ENCODE measurements at places on chromosomes 1 and 21. TPM values are rescaled to one million over a fixed set of nuclear protein-coding genes. Genes with fewer than 3 reads are reported as not detected.
A peak's percentile ranks its signal among the peaks of the same experiment; 100 is the strongest.

NCSTN gene
- 80.3 TPM for total RNA-seq

KRTAP10-7 gene
- total RNA-seq = not detected

NTMT2 gene
- not detected for total RNA-seq

- DNase-seq = peak; percentile 91
Measured at GRCh38 chr1:32724678-32725614, 22.4 kb upstream of the SYNC start.

- no peak for DNase-seq
Measured at GRCh38 chr1:61278966-61279365, 196.6 kb downstream of the NFIA start.

DNA sequence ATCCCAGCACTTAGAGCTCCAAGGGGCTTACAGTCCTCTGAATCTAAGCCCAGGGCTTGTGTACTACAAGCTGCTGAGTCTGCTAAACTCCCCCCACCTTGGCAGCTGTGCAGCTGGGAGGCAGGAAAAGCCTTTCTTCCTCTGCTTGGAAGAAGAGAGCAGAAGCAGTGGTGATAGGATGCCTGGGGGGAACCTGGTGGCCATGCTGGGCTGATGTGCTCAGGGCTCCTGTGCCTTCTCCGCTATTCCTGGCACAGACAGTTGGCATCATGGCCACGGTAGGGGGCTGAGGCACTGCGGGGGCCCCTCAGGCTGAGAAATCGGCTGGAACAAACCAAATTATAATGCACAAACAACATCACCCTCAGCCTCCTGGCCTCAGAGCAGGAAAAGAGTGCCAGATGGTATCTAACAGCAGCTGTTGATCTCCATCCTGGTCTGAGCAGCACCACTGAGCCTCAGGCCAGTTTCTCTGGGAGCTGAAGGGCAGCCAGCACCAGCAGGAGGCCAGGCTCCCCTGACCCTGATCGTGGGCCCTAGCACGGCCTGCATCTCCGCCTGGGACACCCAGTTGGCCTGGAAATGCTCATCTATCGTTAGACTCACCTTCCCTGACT is 35.8 kb downstream of the ECE1 start:
- peak; percentile 64 for DNase-seq

GRCh38 chr1:209354840-209355165 is 228.7 kb upstream of the CAMK1G start:
- DNase-seq = no peak

GRCh38 chr1:160761886-160762285 is 22.8 kb downstream of the SLAMF7 start:
- DNase-seq = peak; percentile 14

DNA sequence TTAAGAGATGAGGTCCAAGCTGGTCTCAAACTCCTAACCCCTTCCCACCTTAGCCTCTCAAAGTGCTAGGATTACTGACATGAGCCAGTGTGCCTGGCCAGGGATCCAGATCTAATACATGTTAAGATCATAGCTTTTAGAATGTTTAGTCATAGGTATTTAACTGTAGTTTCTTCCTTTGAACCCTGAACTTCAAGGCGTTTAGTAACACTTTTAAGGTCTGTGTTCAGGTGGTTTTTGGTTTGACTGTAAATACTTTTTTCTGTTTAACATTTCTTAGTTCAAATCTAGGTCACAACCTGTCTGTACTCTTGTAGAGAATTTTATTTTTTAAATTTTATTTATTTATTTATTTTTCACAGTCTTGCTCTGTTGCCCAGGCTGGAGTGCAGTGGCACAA is 28.1 kb downstream of the RAP1A start:
- DNase-seq = no peak

GRCh38 chr1:179146476-179146875 is 64.6 kb downstream of the TOR3A start:
- no peak for DNase-seq

GRCh38 chr1:62076286-62076685 is 118.4 kb upstream of the L1TD1 start:
- peak; percentile 34 for DNase-seq

- peak; percentile 77 for DNase-seq
Measured at GRCh38 chr1:99969729-99970621, at the start of gene SLC35A3. Gene SLC35A3, plus strand, starts transcription at chr1:99969996. Its CDS starts 23,559 bp downstream, at chr1:99993555.

GRCh38 chr21:31629972-31630711 is 29.4 kb upstream of the SOD1 start:
- DNase-seq = peak; percentile 82

DNA sequence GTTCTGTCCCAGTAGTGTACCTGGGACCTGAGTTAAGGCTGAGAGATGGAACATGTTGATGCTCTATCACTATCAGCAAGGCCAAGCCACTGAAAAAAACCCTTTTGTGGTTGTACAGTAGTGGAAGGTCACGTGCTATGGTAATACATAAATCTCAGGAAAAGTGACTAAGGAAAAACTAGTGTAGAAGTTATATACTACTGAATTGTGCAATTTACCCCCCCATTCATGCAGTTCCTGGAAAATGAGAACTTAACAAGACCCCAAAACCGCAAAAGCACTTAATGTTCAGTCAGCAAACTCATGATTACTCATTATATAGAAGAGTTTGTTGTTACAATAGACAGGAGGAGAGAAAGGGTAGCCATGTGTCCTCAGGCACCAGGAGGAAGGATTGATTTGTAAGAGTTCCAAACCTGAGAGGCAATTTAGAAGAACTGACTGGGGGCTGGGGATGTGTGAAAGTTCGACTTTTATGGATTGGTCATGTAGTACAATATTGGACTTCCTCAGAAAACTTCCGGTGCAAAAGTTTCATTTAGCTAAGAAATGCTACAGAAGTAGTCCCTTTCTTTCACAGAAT is 91.6 kb downstream of the RGL1 start:
- DNase-seq = no peak

- no peak for DNase-seq
Measured at GRCh38 chr1:183077097-183077496, 53.9 kb downstream of the LAMC1 start.

DNA sequence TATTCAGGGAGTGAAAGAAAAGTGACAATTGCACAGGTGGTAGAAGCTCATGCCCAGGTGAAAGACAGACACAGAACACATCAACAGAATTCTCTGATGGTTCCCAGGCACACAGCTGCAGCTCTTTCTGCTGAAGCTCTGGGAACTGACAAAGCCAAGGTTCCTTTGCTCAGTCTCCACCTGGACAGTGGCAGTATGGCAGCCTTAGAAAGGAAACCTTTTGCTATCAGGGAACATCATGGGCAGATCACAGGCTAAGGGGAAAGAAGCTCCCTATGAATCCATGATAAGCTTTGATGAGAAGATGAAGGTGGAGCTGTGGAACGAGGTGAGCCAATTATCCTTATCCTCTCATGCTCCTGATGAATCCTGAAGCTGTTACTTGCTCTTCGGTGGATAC is 1.2 kb downstream of the SPRR2B start:
- DNase-seq = no peak

DNA sequence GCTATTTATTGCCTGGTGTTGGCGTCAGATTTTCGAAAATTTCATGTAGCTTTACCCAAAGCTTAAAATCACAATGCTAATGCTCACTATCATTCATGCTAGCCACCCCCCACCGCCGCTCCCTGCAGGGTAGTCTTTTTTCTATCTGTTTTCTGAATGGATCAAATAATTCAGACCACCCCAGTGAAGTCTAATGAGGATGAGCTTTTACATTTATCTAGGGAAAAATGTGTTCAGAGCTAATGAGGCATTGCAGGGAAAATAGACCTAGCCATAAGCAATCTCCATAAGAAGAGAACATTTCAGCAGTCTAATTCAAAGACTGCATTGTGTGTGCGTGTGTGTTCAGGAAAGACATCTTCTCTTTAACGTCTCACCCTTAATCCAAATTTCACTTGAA is 533.0 kb upstream of the PRMT6 start:
- no peak for DNase-seq

GRCh38 chr1:100239961-100240360 is 9.7 kb downstream of the DBT start:
- no peak for DNase-seq

DNA sequence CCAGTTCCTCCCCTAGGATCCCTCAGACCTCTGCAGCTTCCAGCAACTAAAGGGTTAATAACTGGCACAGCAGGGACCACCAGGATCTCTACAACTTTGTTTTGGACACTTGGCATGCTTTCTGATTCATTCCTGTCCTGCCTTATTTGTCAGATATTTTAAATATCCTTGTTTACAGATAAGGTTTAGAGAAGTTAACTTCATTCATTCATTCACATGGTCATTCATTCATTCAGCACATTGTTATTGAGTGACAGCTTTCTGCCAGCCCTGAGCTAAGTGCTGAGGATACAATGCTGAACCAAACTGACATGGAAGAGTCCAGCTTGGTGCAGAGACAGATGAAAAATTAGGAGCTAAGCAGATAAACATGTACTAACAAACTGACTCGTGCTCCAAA is 8.8 kb upstream of the PHC2 start:
- DNase-seq = no peak

GRCh38 chr1:159556931-159557369 is 21.1 kb upstream of the OR10J5 start:
- no peak for DNase-seq

DNA sequence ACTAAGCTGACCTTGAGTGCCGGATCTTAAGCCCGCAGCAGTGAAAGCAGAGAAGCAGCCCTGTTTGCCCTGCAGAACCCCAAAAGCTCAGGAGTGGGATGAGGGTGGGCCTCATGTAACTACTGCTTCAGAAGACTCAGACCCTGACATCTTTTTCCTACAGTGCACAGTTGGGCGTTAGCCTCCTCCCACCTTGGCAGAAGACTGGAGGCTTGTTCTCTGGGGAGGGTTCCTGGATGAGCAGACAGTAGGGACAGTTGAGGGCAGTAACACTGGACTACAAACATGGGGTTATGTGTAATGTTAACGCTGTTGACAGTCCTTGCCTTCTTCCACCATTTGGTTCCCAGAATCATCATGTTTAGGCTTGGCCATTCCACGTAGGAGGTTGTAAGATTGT is 9.6 kb downstream of the CTPS1 start:
- no peak for DNase-seq

DNA sequence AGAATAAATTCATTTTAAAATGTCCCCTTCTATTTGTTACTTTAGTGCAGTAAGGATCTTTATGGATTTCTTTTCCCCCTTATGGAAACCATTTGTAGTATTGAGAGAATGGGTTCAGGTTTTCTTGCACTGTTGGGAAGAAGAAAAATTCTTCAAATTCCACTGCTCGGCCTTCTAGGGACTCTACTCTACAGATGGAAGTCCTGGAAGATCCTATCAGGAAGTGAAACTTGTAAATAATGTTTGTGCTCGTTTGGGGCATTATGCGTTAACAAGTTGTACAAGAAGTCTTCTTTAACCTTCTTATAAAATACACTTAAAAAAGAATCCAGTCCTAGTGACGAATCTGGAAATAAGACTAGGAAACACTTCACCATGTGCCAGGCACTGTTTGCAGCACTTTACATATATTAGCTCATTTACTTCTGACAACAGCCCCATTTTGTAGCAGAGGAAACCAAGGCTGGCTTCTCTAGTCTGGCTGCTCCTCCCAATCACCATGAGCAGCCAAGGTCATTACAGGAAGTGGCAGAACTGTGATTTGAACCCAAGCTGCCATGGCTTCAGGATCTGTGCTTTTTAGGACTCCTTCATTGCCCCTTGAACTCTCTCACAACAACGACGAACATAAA is 11.8 kb downstream of the LRRC8D start:
- DNase-seq = no peak

- DNase-seq = peak; percentile 82
Measured at GRCh38 chr1:64082459-64082858, 121.0 kb upstream of the UBE2U start.

GRCh38 chr1:40951943-40952743 is 27.4 kb upstream of the CTPS1 start:
- peak; percentile 60 for DNase-seq

DNA sequence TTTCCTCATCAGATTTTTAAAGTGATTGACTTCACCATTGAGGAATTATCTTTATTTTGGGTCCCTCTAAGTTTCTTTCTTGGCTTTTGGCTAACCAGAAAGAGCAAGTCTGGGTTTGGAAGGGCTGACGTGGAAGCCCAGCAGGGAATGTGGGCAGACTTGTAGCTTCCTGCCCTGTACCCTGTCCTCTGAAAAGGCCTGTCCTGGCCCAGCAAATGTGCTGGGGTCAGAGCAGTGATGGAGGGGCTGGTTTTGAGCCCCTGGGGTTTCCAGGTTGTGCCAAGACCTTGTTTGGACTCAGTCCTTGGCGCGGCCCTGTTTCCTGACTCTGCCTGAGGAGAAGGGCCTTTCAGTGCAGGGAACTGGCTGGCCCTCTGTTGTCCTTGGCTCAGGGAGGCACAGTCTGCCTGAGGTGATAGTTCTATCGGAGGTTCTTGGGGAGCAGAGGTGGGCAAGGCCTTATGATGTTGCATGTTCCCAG is 72.1 kb downstream of the UCK2 start:
- DNase-seq = peak; percentile 55

DNA sequence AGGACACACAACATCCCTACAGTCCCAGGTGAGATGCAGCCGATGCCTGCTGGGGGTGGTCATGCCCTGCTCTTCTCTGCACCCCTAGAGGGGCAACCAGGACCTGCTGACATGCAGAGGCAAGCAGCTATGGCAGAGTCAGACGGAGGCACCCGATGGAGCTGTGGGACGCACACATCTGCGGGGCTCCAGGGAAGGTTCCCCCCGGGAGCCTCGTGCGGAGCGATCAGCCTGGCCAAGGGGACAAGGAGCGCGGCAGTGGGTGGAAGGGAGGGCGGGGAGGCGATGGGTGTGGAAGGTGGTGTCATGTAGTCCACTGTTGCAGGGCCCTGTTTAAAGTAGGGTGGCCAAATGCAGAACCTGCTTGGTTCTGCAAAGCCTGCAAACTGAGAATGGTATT is 143.0 kb upstream of the AJAP1 start:
- no peak for DNase-seq

All from myocyte (in vitro differentiated cells).